ENCODE measurements at places on chromosomes 5 and 9. TPM values are rescaled to one million over a fixed set of nuclear protein-coding genes. Genes with fewer than 3 reads are reported as not detected.

GRCh38 chr5:134576386-134577021, 51.0 kb downstream of the JADE2 start:
- peaks cover 8% of the 10 kb centered on the region for H3K36me3 ChIP-seq
- no peaks in the 10 kb centered on the region for H3K4me1 ChIP-seq
- no peak overlapping the region for H3K4me3 ChIP-seq

The CNOT8 gene
- total RNA-seq, result 91.8 TPM

The FBXO4 gene
- total RNA-seq, result 16.9 TPM

The DPYSL3 gene
- total RNA-seq, result 42.8 TPM

DNA sequence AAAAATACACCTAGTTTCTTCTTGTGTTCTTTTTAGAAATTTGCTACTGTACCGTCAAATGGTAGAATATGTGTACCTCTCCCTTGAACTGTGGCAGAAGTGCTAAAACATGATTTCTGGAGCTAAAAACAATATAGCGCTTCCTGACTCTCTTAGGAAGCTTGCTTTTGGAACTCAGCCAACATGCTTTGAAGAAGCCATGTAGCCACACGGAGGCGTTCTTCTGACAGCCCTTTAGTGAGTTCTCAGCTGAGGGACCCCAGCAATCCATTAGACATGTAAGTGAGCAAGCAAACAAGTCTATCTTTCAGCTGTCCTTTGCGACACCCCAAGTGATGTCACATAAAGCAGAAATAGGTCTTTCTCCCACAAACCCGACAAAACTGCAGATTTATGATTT, 917.0 kb downstream of the CDH9 start:
- no peak overlapping the region for H3K27ac ChIP-seq
- no peaks in the 10 kb centered on the region for H3K27me3 ChIP-seq
- DNase-seq, result peak; percentile 1
- H3K36me3 ChIP-seq, result no peaks in the 10 kb centered on the region
- no peaks in the 10 kb centered on the region for H3K4me1 ChIP-seq
- H3K4me3 ChIP-seq, result no peak overlapping the region

The UGT3A1 gene
- total RNA-seq, result not detected

GRCh38 chr9:72775570-72775969, 177.3 kb downstream of the ALDH1A1 start:
- no peak overlapping the region for H3K27ac ChIP-seq
- H3K27me3 ChIP-seq, result no peaks in the 10 kb centered on the region
- no peaks in the 10 kb centered on the region for H3K36me3 ChIP-seq
- no peak for DNase-seq
- H3K4me3 ChIP-seq, result no peak overlapping the region

The ABLIM3 gene
- 5.6 TPM for total RNA-seq

The CNTNAP3 gene
- total RNA-seq, result not detected

- DNase-seq, result no peak
- H3K36me3 ChIP-seq, result no peaks in the 10 kb centered on the region
- H3K27me3 ChIP-seq, result no peaks in the 10 kb centered on the region
- no peaks in the 10 kb centered on the region for H3K4me1 ChIP-seq
- no peak overlapping the region for H3K4me3 ChIP-seq
- no peak overlapping the region for H3K27ac ChIP-seq
Measured at GRCh38 chr5:8376478-8376877, 507.5 kb downstream of the MTRR start.

- no peak for DNase-seq
- H3K27ac ChIP-seq, result no peak overlapping the region
- H3K4me1 ChIP-seq, result no peaks in the 10 kb centered on the region
- H3K27me3 ChIP-seq, result no peaks in the 10 kb centered on the region
- H3K36me3 ChIP-seq, result no peaks in the 10 kb centered on the region
Measured at GRCh38 chr5:107154593-107154992, 516.1 kb downstream of the EFNA5 start.

DNA sequence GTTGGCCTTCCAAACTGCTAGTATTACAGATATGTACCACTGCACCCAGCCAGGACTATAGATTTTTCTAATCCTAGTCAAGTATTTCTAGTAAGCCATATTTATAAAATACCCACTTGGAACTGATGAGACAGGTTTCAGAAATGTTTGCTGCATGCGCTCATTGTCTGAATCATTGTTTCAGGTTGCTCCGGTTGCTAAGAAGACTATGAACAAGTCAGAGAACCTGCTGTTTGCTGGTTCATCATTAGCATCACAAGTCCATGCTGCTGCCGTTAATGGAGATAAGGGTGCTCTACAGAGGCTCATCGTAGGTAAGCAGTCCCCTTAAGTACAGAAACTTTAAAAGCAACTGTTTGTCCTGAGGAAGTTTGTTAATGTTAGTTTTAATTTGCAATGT, 5.3 kb downstream of the INVS start:
- H3K4me1 ChIP-seq, result 0 out of 2 replicates have a peak, but pooled peaks cover 6% of the 10 kb centered on the region
- no peak overlapping the region for H3K27ac ChIP-seq
- no peaks in the 10 kb centered on the region for H3K27me3 ChIP-seq
- H3K4me3 ChIP-seq, result no peak overlapping the region
- DNase-seq, result peak; percentile 50

DNA sequence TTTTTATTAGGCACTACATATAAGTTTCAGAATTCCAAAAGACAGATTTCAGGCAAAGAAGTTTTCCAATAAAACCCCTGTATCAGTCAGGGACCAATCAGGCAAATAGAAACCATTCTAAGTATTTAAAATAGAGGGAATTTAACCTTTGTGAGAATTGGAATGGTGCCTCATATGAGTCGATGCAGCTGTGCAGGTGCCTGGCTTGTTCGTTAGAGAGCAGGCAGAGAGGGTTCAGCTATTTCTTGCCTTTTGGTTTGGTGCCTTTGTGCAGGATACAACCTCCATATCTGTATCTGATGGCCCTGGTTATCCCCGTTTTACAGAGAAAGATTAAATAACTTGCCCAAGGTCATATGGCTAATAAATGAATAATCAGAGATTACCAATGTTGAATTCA, 6.0 kb upstream of the DDX4 start:
- no peaks in the 10 kb centered on the region for H3K36me3 ChIP-seq
- H3K27ac ChIP-seq, result no peak overlapping the region
- H3K4me1 ChIP-seq, result no peaks in the 10 kb centered on the region
- no peak overlapping the region for H3K4me3 ChIP-seq
- DNase-seq, result no peak

All from GM23248 (cell line).